Foreskin keratinocyte (primary cell): ENCODE measurements at places on chromosomes 16 and 17. TPM values are rescaled to one million over a fixed set of nuclear protein-coding genes. Genes with fewer than 3 reads are reported as not detected.

Gene FBXW10
- total RNA-seq: 0.04 TPM in 1 of 2 replicates, not detected in the other

GRCh38 chr17:79126139-79126538 is 51.5 kb downstream of the ENGASE start:
- no peak for DNase-seq

Gene SMIM36
- not detected in 2 replicates for total RNA-seq

GRCh38 chr16:74811911-74812310 is 37.3 kb upstream of the FA2H start:
- no peak for DNase-seq

DNA sequence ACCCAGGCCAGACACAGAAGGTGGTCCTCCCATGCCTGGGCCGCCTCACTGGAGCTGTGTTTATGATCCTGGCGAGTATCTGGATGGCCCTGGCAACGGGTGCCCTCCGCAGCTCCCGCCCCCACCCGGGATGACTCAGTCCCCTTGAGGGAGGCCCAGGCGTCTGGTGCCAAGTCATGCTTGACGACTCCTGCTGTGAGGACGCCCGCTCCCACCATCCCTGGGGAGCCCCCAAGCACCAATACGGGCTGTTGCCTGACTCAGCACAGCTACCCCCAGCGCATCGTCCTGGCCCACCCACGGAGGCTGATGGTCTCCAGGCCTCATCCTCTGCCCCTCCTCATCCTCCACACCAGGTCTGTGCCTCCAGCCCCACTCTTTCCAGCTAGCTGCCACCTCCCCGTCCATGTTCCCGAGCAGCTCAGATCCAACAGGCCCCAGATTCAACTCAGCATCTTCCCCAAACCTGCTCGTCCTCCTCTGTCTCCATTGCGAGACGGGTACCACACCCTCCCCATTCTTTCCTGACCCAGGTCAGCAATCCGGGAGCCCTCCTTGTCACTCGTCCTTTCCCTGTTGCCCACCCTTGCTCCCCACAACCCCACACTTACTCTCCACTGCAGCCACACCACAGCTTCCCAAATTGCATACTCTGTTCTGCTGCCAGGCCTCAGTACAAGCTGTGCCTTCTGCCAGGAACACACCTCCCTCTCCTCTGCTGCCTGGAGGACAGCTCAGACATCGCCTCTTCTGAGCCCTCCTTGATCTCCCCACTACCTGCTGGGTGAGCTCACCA is 2.6 kb downstream of the CAMKK1 start:
- peak; percentile 66 for DNase-seq

Gene ZPBP2
- not detected in 2 replicates for total RNA-seq

DNA sequence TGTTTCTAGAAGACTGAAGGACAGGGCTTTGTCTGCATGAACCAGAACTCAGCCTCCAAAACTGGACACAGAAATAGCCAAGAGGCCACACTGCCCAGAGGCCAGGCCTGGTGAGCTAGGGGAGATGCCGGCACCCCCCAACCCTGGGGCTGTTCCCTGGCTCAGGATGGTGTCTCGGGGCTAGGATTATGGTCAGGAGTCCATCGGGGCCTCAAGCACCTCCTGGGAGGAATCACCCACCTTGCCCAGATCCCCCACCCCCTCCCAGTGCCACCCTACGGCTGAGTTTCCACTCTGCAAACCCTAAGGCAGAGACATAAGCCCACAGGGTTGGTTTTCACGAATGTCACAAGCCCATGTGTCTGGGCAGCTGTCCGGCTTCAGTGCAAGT is 37.2 kb downstream of the SLC7A5 start:
- DNase-seq: no peak

DNA sequence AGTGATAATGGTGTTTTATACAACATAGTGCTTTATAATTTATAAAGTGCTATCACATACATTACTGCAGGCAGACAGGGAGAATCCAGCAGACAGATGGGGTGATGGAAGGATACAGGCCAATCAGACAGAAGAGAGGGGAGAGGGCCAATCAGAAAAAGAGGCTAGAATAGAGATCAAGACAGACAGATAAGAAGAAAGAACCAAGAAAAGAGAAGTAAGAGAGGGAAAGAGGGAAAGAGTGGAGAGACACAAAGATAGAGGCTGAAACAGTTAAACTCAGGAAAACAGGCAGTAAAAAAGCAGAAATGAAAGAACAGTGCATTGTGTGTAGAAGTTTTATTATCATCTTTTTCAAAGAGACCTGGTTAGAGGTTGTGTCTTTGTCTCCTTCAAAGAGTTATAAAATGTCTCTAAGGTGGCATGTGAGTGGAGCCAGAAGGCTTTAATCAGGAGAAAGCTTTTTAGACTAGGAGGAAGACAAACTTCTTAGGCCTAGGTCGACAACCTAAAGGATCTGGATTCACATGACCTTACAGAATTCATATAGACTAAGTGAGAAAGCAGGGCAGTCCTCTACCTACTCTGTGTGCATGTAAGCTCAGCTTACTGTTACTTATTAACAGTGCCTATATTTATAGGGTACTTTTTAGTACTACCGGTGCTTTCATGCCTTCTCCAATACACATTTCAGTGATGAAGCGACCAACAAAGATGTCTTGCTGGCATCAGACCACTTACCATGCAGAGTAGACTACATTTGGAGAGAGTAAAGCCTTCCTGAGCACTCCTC is 8.3 kb upstream of the CHD3 start:
- no peak for DNase-seq

DNA sequence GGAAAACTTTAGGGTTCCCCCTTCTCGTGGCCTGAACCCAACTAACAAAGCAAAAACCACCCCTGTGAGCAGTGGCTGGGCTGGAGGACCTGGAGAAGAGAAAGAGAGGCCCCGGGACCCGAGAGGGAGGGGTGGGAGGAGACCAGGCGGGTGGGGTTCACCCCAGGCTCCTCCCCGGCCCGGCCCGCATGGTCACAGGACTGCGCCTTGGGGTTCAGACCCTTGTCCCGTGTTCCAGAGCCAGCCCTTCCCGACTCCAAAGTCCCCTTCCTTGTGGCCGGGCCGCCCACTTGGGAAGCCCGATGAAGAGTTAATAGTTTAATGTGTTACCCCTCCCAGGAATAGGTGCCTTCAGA is 852 bp downstream of the MARVELD3 start:
- DNase-seq: peak; percentile 28

Gene ZNF785
- total RNA-seq: 3.9 and 4.6 TPM in 2 replicates

DNA sequence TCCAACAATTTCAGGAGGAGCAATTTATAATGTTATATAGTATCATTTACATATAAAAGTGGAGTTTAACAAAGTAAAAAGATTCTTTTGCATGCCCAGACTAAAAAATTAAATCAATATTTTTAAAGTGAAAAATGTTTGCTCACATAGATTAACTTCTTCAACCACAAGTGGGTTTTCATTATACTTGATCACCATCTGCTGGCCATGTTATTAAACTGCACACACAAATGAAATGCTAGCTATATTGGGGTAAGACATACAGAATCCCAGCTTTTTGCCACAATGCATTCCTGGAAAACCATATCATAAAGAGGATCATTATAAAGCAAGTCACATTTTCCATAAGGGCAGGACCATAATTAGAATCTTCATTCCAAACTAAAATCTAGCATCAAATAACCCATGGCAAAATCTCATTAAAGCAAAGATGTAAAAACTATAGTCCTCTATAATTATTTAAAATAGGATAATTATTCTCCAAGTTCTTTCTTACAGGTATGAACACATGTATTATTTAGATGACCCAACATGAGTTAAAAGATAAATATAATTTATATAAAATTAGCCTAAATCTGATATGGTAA is 26.3 kb downstream of the CEP112 start:
- peak; percentile 40 for DNase-seq

Gene SPIRE2
- total RNA-seq: 2.2 and 2.6 TPM in 2 replicates

Gene PHLPP2
- 6.2 and 7.4 TPM in 2 replicates for total RNA-seq

Gene PRSS8
- total RNA-seq: 50.2 and 54.2 TPM in 2 replicates

- DNase-seq: peak; percentile 44
Measured at GRCh38 chr17:49887086-49887743, 39.3 kb upstream of the TAC4 start.

DNA sequence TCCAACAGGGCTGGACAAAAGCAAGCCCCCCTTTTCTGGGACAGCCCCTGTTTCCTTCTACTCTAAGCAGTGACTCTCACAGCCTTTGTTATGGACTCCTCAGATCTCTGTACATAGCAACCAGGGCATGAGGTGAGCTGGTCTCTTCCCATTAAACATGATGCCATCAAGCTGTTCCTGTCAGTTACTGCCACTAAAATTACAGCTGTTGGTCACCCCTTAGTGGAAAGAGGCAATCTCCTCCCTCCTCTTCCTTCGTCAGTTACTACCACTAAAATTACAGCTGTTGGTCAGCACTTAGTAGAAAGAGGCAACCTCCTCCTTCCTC is 95.2 kb upstream of the SMIM36 start:
- DNase-seq: no peak

GRCh38 chr17:37025847-37026530 is 77.2 kb downstream of the AATF start:
- no peak for DNase-seq

GRCh38 chr17:64276961-64277505 is 14.0 kb upstream of the TEX2 start:
- no peak for DNase-seq

Gene ACE
- 0.14 and 0.17 TPM in 2 replicates for total RNA-seq

GRCh38 chr17:2054262-2054511 is 716 bp upstream of the HIC1 start:
- DNase-seq: no peak

- peak; percentile 84 for DNase-seq
Measured at GRCh38 chr16:75931043-75931442, 204.8 kb upstream of the CPHXL start.

Gene HID1
- total RNA-seq: 0.07 and 0.10 TPM in 2 replicates

DNA sequence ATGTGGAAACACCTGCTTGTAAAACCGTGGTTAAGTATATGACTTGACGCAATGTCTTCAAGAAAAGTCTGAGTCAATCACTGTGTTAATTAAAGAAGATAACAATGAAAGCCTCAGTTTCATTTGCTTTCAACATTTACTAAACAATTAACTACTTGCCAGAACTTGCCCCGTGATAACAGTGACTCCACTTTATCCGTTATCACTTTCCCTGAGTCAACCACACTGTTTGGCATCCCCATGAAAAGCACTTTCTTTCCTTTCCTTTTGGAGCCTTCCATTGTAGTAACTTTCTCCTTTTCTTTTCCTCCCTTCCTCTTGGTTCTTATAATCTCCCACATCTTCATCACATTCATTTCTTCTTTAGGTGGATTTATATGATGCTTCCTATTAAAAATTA is 435.1 kb upstream of the GOT2 start:
- peak; percentile 3 for DNase-seq

Gene TIGD7
- total RNA-seq: 1.2 TPM in 2 replicates

DNA sequence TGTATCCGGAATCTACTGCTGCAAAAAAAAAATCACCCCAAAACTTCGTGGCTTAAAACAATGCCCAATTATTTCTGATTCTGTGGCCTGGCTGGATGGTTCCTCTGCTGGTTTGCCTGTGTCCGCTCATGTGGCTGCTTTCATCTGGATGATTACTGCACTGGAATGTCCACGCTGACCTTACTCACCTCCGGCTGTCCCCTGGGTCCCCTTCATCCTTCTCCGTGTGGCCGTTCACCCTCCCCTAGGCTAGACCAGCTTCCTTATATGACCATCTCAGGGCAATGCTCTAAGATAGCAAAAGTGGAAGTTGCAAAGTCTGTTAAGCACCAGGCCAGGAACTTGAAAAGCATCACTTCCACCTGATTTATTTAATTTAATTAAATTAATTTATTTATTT is 31.4 kb upstream of the SPNS2 start:
- DNase-seq: no peak

Gene CCL4L2
- not detected in 2 replicates for total RNA-seq

- DNase-seq: no peak
Measured at GRCh38 chr17:37043201-37043600, 94.4 kb downstream of the AATF start.

Gene NUPR1
- 23.7 and 35.2 TPM in 2 replicates for total RNA-seq

- DNase-seq: no peak
Measured at GRCh38 chr17:27956601-27957445, 63.7 kb upstream of the LYRM9 start.

Gene UTP4
- total RNA-seq: 50.6 and 55.4 TPM in 2 replicates

DNA sequence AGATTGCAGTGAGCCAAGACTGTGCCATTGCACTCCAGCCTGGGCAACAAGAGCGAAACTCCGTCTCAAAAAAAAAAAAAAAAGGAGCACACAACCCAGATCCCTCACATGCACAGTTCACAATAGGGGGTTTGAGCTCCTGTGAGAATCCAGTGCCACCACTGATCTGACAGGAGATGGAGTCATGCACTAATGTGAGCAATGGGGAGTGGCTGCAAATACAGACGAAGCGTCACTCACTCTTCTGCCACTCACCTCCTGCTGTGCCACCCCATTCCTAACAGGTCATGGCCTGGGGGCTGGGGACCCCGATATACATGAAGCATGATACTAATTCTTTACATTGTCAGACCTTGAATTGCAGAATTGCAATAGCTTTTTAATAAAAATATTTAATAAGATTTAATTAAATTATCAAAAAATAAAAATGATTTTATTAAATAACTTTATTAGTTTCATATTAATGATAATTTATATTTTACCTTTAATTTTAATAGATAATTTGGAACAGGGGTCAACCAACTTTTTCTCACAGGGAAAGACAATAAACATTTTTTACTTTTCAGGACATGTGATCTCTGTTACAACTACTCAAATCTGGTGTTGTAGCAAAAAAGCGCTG is 171.4 kb downstream of the COPRS start:
- no peak for DNase-seq

Gene TNFRSF17
- total RNA-seq: not detected in 2 replicates

Gene PDILT
- not detected in 2 replicates for total RNA-seq

DNA sequence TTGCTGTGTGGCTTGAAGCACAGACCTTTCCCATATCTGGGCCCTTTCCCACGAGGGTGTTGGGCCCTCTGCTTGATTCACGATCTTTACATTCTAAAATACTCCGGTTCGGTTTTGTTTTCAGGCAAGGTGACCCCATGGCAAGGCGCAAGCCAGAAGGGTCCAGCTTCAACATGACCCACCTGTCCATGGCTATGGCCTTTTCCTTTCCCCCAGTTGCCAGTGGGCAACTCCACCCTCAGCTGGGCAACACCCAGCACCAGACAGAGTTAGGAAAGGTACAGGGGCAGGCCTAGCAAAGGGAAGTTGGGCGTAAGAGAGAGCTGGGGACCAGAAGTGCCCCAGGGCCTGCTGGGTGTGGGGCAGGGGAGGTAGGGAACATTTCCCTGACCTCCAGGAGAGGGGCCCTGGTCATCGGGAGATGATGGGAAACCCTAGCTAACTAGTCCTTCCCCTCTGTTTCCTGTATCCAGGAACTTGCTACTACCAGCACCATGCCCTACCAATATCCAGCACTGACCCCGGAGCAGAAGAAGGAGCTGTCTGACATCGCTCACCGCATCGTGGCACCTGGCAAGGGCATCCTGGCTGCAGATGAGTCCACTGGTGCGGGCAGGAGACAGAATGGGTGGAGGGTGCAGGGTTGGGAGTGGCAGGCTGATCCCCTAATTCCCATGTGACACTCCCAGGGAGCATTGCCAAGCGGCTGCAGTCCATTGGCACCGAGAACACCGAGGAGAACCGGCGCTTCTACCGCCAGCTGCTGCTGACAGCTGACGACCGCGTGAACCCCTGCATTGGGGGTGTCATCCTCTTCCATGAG is 1.4 kb downstream of the ALDOA start:
- no peak for DNase-seq

- DNase-seq: no peak
Measured at GRCh38 chr16:67148656-67149275, 2.0 kb downstream of the B3GNT9 start.
